A172 (cell line): ENCODE measurements at places on chromosomes 2 and 18.
A peak's percentile ranks its signal among the peaks of the same experiment; 100 is the strongest.

DNA sequence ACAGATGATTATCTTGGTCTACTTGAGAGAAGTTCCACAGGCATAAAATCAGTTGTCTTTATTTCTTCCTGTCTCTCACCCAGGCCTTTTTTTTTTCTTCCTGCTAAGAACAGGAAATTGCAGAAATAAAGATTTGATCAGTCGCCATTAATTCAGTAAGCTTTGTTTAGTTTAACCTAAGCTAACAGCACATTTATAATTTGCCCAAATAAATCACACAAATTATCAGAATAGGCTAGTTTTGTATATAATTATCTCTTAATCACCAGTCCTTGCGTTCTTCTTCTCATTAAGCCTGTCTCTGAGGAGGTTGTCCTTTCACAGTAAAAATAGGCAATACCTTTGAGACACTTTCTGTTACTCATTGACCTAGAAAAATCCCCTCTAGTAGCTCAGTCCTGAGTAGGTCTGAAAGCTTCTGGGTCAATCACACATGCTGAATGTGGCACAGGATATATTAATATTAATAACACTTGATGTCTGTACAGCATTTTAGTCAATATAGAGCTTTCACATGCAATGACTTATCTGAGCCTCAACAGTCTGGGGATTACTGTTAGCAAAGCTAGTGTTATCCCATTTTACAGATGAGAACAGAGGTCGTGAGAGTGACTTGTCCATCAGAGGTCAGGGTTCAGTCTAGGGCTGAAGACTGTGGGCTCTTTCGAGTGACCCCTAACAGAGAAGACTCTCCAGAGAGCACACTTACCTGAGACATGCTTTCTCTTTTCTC, 11.2 kb upstream of the STK17B start:
- no peak for DNase-seq

- no peak for DNase-seq
Observed at GRCh38 chr18:79609841-79610281, 69.7 kb upstream of the CTDP1 start.

- peak; percentile 82 for DNase-seq
Observed at GRCh38 chr18:13280070-13280795, 61.7 kb downstream of the LDLRAD4 start.

GRCh38 chr18:58391932-58392323, 237.0 kb downstream of the ALPK2 start:
- DNase-seq = no peak

- DNase-seq = no peak
Observed at GRCh38 chr2:135960656-135961551, 24.5 kb downstream of the DARS1 start.

GRCh38 chr2:74372674-74373073, 7.4 kb downstream of the DCTN1 start:
- DNase-seq = no peak

DNA sequence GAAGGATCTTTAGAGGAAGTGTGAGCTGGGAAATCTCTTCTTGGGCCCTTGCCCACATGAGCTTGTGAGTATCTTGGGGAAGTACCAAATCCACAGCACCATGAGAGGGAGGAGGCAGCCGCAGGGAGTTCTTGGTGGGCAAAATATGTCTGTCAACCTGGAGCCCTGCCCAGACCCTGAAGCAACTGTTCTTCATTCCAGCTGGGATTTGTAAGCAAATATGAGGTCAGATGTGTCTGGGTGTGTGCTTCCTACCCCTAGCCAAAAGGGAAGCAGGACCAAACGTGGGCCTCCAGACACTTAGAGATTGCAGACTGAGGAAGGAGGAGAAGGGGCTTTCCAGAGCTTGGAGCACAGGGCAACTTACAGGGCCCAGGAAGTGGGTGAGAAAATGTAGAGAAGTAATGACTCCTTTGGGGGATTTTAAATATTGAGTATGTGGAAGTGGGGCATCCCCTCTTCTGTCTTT, 41.9 kb downstream of the TMEM247 start:
- peak; percentile 21 for DNase-seq

DNA sequence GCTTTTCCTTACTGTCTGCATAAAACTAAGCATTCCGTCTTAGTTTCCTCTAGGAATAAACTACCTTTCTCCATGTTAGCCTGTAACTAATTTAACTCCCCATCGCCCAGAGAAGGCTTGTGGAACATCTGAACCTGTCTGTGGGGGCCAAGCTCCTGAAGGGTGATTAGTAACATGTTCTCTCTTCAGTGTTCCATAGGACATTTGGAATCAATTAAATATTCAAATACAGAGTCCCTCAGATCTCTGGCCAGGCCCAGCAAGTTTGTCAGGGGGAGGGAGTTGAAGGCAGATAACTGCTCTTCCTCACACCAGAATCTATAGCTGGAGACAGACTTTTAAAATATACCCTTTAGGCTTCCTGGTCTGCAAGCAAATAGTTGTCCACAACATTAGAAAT, 8.8 kb downstream of the RDH14 start:
- DNase-seq = no peak

DNA sequence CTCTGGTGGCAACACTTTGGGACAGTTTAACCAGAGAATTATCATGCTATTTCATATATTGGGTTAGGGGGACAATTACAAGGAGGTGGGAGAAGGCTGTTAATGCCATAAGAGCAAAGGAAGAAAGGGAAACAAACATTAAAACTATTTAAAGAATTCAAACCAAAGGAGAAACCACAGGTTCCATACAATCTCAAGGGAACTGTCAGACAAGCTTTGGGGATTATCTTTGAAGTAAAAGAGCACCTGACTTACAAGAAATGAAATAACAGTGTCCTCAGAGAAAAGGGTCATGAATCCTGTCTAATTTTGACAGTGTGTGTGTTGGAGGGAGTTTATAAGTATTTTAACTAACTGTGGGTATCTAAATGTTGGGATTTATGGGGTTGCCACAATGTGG, 44.4 kb downstream of the CERS6 start:
- peak; percentile 68 for DNase-seq

GRCh38 chr2:172722481-172722880, 13.2 kb upstream of the RAPGEF4 start:
- no peak for DNase-seq

- no peak for DNase-seq
Observed at GRCh38 chr2:24317491-24317920, 42.8 kb downstream of the ITSN2 start.

DNA sequence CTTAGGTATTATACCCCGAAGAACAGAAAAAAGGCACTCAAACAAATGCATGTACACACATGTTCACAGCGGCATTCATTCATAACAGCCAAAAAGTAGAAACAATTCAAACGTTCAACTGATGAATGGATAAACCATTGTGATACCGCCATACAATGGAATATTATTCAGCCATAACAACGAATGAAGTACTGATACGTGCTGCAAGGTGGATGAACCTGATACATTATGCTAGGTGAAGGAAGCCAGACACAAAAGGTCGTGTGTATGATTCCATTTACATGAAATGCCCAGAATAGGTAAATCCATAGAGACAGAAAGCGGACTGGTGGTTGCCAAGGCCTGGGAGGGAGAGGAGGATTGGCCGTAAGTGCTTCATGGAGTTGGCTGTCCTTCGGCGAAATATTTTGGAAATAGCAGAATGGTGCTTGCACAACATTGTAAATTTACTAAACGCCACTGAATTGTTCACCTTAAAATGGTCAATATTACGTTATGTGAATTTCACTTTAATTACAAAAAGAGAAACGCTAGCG, 750 bp upstream of the RMP24 start:
- no peak for DNase-seq

DNA sequence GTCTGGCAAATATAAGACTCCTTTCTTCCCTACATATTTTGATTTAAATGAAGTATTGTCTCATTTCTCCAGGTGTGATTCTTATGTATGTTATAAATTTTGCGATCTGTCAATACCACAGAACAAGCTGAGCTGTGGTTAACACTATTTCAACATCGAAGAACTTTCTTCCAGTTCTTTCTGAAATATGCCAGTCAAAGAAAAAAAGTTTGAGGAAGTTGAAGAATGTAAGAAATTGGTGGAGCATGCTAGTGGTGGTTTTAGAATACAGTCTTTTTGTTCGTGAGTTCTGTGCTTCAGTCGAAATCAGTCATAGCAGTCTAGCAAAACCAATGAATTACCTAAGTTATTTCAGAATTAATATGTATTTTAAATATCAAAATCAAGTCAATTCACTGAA, 8.6 kb upstream of the COBLL1 start:
- DNase-seq = no peak

DNA sequence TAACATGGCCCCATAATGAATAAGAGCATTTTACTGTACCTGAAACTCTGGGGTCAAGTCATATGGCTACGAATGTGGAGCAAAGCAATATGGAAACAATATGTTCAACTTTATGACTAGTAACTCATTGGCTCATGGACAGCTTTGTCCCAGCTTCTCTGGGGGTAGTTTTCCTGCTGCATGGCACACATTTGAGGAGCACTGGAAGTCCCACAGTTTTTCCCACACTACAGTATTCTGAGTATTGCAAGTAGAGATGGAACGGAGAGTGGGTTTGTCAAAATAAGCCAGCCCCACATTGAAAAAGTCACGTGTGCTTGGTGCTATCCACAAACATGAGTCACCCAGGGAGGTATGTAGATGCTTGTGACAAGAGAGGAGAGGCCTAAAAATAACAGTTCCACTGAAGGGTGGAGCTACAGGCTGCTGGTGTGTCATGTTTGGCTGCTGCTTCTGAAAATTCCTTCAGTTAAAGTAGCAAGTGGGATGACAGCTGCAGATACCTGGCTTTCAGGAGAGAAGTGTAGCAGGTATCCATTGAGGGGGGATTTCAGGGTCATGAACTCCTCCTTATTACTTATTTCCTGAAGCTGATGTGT, 48.2 kb upstream of the CTAGE1 start:
- peak; percentile 97 for DNase-seq

DNA sequence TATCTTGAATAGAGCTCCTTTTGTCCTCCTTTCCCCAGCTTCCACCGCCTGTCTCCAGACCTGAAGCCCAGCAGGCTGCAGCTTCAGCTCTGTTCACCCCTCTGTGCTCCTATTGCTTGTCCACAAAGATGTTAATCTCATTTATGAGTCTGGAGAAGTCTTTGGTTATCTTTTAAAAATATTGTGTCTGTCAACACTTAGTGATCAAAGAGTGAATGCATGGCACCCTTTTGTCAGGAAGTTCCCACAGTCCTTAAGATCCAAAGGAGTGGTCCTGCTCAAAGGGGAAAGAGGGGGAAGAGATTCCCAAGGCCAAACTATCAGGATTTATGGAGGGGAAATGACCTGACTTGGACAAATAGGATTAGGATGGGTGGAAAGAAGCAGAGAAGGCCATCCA, 118.9 kb downstream of the ACAA2 start:
- no peak for DNase-seq

DNA sequence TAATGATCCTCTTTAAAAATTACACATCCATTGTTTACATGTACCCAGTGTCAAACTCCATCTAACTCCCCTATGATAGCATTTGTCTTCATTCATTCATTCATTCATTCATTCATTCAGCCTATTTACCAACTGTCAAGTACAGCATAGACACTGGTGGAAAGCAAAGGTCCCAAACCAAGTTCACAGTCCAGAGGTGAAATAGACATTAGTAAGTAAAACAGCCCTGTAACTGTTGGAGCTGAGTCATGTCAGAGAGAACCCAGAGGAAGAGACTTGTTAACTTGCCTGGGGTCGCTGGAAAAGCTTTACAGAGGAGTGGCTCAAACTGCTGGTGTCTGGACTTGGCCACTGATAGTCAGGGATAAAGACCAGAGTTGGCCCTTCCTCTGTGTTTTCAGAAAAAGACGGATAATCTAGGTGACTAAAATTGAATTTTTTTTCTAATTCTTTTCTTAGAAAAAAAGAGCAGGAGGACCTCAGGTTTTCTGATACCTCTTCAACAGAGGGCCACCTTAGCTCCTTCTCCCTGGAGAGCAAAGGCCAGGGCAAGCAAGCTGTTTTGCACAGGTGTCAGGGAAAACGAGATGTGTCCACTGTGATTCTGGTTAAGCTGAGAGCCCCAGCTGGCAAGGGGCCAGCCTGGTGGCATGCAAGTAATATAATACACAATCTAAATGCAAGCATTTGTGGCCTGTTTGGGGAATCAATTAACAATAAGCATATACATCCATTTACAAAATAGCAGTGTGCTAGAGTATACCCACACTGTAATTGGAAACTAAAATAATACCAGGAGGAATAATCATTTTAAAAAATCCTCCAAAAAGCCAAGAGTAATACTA, 96.7 kb upstream of the SLC14A2 start:
- no peak for DNase-seq

GRCh38 chr2:234980451-234981187, 28.8 kb downstream of the SH3BP4 start:
- no peak for DNase-seq

- DNase-seq = no peak
Observed at GRCh38 chr2:172173174-172173706, 70.5 kb upstream of the DLX2 start.

- DNase-seq = no peak
Observed at GRCh38 chr2:200798514-200798913, 13.2 kb upstream of the BZW1 start.

GRCh38 chr2:28979041-28979440, 2.1 kb upstream of the TOGARAM2 start:
- no peak for DNase-seq

DNA sequence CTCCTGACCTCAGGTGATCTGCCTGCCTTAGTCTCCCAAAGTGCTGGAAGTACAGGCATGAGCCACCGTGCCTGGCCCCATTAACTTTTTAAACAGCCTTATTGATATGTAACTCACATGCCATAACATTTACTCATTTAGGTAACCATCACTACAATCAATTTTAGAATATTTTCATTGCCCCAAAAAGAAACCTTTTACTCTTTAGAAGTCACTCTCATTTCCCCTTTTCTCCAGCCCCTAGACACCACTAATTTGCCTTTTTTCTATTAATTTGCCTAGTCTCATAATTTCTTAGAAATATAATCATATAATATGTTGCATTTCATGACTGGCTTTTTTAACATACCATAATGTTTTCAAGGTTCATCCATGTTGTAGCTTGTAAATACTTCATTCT, 57.2 kb upstream of the TACR1 start:
- DNase-seq = no peak

- DNase-seq = no peak
Observed at GRCh38 chr2:139175510-139175909, 395.3 kb upstream of the NXPH2 start.

DNA sequence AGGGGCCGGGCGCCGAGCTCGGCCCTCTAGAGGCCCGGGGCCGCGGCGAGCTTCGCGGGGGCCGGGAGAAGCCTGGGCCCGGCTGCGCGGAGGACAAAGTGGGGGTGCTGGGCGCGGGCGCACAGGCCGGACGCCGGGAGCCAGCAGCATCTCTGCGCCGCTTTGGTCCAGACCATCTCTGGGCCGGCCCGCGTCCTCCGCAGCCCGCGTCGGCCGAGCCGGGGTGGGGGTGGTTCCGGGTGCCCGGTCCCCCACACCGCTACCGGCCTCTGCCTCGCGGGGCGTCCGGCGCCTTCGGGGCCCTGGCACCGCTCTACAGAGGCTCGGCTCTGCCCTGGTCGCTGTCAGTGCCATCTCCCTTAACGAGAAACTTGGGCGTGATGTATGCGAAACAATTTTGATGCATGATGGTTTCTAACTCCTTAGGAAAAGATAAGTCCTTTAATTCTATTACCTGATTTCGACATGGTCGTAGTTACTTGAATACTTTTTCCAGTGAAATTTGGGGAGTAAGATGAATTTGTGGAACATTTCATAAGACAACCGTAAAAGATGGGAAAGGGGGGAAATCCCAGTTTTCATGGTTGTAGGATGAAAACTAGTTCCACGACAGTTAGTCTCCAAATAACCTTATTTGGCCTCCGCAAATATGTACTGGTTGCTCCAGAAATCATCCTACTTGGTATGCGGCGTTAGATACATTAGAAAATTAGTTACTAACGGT, 562 bp downstream of the TWSG1 start:
- peak; percentile 30 for DNase-seq
